ENCODE measurements at places on chromosomes 1 and 21.

GRCh38 chr1:70807088-70807664, 240.4 kb downstream of the PTGER3 start:
- no peak for DNase-seq

DNA sequence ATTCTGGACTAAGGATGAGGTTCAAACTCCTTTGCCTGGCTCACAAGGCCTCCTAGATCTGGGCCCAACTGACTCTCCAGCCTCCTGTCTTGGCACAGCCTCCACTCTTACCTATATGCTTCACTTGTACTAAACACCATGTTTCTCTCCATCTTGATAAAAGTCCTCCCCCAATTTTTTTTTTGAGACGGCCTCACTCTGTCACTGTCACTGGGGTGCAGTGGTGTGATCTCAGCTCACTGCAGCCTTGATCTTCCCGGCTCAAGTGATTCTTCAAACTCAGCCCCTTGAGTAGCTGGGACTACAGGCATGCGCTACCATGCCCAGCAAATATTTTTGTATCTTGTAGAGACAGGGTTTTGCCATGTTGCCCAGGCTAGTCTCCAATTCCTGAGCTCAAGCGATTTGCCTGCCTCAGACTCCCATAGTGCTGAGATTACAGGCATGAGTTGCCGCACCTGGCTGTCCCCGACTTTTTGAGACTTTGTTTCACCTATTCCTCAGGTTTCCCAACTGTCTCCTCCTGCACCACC, 39.7 kb downstream of the CD34 start:
- no peak for DNase-seq

DNA sequence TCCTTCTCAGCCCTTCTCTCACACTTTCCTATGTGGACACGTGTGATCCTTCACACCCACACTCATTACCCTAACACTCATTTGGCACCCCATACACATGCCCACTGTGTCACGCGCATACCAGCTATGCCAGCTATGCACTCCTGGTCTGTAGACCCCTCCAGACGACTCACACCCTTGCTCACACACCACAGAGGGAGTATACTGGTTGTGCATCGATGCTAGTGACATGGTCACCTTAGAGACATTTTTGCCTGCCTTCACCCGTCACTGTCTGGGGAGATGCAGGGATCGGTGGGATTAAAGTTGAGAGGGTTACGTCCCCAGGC, 8.3 kb upstream of the PPM1J start:
- no peak for DNase-seq

DNA sequence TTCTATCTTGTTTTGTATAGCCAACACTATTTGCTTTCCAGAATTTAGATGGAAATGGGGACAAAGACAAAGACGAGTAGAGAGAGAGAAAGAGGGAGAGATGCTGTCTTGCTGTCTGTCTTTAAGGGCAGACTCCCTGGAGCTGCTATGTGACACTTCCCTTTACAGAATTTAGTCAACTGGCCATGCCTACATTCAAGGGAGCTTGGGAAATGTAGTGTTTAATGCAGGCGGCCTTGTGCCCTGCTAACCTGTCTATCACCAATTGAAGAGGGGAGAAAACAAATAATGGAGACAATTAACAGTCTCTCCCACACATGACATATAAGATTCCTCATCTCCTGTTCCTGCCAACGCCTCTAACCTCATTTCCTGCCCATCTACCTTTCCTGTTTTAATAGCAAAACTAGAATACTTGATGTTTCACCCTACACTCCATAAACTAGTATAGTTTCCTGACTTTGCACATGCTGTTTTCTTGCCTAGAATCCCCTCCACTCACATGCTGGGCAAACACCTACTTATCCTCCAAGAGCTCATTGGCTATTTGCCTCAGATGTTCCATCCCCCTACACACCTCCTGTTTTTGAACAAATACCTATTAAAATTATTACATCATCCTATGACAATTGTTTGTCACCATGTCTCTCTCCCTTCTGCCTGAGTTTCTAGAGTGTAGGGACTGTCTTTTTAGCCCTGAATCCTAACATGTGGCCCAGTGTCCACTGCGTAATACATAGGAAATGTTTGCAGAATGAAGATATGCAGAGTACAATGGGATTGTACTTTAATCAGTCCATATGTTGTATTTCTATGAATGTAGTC, 117.2 kb downstream of the SLC25A24 start:
- no peak for DNase-seq

DNA sequence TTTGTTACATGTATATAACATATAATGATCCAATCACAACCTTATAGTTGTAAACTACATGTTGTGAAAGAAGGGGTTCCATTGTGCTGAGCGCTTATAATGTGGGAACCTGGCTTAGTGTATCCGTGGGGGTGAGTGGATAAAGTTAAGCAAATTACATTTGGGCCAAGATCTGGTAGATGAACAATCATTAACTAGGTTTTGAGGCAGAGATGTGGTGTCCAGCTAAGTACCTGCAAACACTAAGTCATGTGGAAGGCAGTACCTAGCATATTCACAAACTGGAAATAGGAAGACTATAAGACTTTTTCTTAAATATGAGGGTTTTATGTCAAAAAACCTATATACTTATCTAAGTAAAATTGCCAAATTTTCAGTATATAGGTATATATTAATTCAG, 167.2 kb upstream of the PDE4B start:
- no peak for DNase-seq

GRCh38 chr1:93506126-93506525, 58.2 kb downstream of the FNBP1L start:
- DNase-seq: no peak

DNA sequence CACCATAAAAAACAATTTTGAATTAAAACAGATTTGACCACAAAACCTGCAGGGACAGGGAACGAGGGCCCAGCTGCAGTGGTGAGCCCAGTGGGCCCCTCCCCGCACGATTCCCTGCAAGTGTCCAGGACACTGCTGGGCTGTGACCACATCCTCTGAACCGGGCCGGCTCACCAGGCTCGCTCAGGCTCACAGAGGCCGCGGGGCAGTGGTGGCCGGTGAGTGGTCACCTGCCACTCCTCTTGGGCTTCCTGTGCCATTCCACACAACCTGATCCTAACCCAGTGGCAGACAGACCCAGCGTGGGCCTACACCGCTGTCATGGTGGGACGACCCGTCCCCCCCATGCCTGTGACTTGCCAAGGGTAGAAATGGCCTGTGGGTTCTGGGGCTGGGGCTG, 36.5 kb upstream of the RIPK4 start:
- no peak for DNase-seq

GRCh38 chr1:16984717-16985116, 4.3 kb upstream of the MFAP2 start:
- no peak for DNase-seq

GRCh38 chr1:37485902-37486679, 11.7 kb downstream of the ZC3H12A start:
- DNase-seq: no peak

- DNase-seq: no peak
These were observed 103.7 kb upstream of the GNG12 start for GRCh38 chr1:67937010-67937409.

DNA sequence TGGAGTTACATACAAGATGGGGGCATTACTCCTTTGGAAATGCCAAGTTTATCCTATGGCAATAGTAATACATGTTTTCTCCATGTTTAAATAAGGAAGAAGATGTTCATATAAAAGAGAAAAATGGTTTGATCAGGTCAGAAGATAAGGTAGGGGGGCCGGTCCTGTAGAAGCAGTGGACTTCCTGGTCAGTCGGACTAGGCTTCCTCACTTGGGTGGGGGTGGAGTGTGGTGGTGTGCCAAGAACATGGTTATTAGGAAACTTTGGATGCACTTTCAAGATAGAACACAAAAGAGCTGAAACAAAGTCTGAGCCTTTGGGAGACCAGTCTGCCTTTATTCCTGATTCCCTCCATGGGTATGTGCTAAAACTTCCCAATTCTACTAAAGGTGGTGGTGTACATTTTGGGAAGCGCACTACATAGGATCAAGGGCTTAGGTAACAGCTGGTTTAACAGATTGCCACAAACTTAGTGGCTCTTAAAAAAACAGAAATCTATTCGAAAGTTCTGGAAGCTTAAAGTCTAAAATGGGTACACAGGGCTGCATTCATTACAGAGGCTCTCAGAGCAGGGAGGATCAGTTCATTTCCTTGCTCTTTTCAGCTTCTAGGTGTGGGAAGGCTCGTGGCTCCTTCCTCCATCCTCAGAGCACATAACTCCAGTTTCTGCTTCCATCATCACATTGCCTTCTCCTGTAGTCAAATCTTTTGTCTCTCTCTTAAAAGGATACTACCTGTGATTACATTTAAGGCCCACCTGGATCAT, 64.6 kb downstream of the KDM1A start:
- no peak for DNase-seq

- DNase-seq: no peak
These were observed 23.0 kb upstream of the POU2F1 start for GRCh38 chr1:167197692-167198091.

DNA sequence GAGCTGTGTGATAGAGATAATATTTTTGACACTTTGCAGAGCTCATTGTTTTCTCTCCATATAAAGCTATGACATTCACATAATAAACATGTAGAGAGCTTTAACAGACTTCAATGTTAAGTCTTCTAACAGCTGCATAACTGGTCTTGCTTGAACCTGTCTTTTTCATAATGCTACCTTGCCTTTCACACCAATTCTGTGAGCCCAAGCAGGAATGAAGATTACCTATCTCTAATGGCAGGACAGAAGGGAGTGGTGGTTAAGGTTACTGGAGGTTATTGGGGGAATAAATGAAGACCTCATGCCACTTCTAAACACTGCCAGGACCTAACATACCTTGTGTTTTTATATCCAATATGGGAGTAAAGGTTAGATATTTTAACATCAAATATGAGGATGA, 2.3 kb upstream of the CD55 start:
- DNase-seq: no peak

GRCh38 chr1:185441605-185442004, 124.6 kb upstream of the IVNS1ABP start:
- no peak for DNase-seq

- DNase-seq: no peak
These were observed 17.7 kb upstream of the AGPAT3 start for GRCh38 chr21:43847301-43847700.

GRCh38 chr1:239617731-239618130, 231.4 kb downstream of the CHRM3 start:
- no peak for DNase-seq

DNA sequence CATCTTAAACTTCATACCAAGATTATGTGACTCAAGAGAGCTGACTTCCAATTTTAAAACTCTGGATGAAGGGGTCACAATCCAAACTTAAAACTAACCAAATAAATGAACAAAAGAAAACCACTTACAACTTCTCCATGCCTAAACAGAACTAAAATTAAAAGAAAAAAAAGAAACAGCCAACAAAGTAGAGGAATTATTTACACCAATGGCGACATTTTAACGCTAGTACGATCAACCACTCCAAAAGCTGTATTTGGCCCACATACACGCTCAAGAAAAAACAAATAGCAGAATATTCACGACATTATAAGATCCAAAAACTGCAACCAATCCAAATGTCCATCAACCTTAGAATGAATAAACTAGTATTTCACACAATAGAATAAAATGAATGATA, 42.4 kb downstream of the ENAH start:
- no peak for DNase-seq

- DNase-seq: no peak
These were observed 259.2 kb downstream of the ADGRL2 start for GRCh38 chr1:82059959-82060358.

GRCh38 chr1:6794164-6794563, 8.9 kb downstream of the CAMTA1 start:
- no peak for DNase-seq

GRCh38 chr1:8866173-8866791, 12.2 kb downstream of the ENO1 start:
- no peak for DNase-seq

DNA sequence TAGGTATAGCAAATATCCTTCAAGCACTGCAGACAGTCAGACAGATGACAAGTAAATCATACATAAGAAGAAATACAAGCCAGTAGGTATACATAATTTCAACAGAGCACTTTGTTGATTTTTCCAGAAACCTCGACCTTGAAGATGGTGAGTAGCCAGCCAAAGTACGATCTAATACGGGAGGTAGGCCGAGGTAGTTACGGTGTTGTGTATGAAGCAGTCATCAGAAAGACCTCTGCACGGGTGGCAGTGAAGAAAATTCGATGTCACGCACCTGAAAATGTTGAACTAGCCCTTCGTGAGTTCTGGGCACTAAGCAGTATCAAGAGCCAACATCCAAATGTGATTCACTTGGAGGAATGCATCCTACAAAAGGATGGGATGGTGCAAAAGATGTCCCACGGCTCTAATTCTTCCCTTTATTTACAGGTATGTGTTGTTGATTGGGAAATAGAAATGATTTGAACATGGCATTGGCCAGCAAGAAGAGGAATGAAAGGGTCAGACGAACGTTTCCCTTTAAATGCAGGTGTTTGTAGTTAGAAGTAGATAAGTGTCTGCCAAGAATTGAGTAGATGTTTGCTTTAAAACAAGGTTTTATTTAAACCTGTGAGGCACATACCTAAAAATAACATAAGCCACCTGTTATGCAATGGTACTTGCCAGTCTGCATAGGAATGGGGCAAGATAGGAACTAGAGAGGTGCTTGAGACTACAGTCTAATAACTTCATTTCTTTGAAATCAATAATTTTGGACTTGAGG, 2.7 kb downstream of the PDIK1L start:
- DNase-seq: no peak

DNA sequence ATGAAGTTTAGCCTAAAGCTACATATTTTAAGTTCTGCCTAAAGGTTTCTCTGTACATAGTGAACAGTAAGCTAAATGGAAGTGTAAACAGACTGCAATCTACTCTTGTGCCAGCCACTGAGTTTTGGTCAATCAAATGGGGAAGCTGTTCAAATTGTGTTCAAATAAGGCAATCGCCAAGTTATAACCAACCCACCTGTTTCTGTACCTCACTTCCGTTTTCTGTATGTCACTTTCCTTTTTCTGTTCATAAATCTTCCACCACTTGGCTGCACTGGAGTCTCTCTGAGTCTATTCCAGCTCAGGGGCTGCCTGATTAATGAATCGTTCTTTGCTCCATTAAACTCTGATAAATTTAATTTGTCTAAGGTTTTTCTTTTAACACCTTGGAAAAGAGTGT, 10.8 kb upstream of the THEM4 start:
- no peak for DNase-seq

All from stimulated activated CD4-positive, alpha-beta T cell treated with anti-CD3 and anti-CD28 coated beads, Interleukin-1b, Interleukin-23, amount 100 ng/mL, for 24 hours (primary cell).